A549 treated with RU486 at 1 μM for 4 hours (cell line): ENCODE measurements at places on chromosomes 3 and 15. TPM values are rescaled to one million over a fixed set of nuclear protein-coding genes. Genes with fewer than 3 reads are reported as not detected.

NR2E3 gene
- total RNA-seq: 0.14 to 0.29 TPM (median 0.19 TPM) in 4 of 5 replicates, not detected in the other

RAB6B gene
- total RNA-seq: 0.91 to 2.8 TPM (median 2.2 TPM) in 5 replicates

CEP152 gene
- total RNA-seq: 3.2 to 10.5 TPM (median 4.2 TPM) in 5 replicates

UNC13C gene
- not detected in 5 replicates for total RNA-seq

TKT gene
- 1,688 to 2,164 TPM (median 2,088 TPM) in 5 replicates for total RNA-seq

TRIM42 gene
- not detected in 5 replicates for total RNA-seq

NRROS gene
- not detected in 5 replicates for total RNA-seq

AP3B2 gene
- 0.49 to 1.5 TPM (median 0.71 TPM) in 5 replicates for total RNA-seq

CX3CR1 gene
- total RNA-seq: not detected in 5 replicates

DYNLT2B gene
- total RNA-seq: 20.3 to 29.0 TPM (median 23.7 TPM) in 5 replicates

LRRIQ4 gene
- total RNA-seq: not detected in 5 replicates

SLC9C1 gene
- total RNA-seq: not detected in 5 replicates

GOLGA6L7 gene
- total RNA-seq: not detected in 5 replicates

ROPN1 gene
- not detected in 5 replicates for total RNA-seq

NMNAT3 gene
- total RNA-seq: 1.5 to 2.4 TPM (median 1.6 TPM) in 5 replicates

MCTP2 gene
- not detected in 5 replicates for total RNA-seq

PLSCR2 gene
- not detected in 5 replicates for total RNA-seq

SLC12A8 gene
- total RNA-seq: 0.87 to 1.6 TPM (median 1.4 TPM) in 5 replicates

SPINT1 gene
- 0.87 to 1.5 TPM (median 1.1 TPM) in 5 replicates for total RNA-seq

GOLGA8G gene
- total RNA-seq: not detected in 5 replicates

FAM174B gene
- 6.0 to 9.6 TPM (median 8.2 TPM) in 5 replicates for total RNA-seq

ENTPD3 gene
- total RNA-seq: 0.11 TPM in 1 of 5 replicates, not detected in the others

ISG20 gene
- total RNA-seq: 33.2 to 45.0 TPM (median 38.8 TPM) in 5 replicates

LPP gene
- total RNA-seq: 4.5 to 9.7 TPM (median 8.4 TPM) in 5 replicates

LAMB2 gene
- total RNA-seq: 64.3 to 97.2 TPM (median 88.8 TPM) in 5 replicates

RARB gene
- 4.6 to 12.4 TPM (median 9.1 TPM) in 5 replicates for total RNA-seq

VGLL4 gene
- 27.8 to 32.8 TPM (median 30.8 TPM) in 5 replicates for total RNA-seq

ATP13A5 gene
- total RNA-seq: not detected in 5 replicates

HCLS1 gene
- 0.09 to 0.13 TPM in 2 of 5 replicates, not detected in the others for total RNA-seq

GOLGA8B gene
- total RNA-seq: 7.7 to 19.4 TPM (median 16.6 TPM) in 5 replicates

SPRED1 gene
- total RNA-seq: 5.8 to 8.9 TPM (median 8.7 TPM) in 5 replicates

XCR1 gene
- total RNA-seq: not detected in 5 replicates

GP9 gene
- total RNA-seq: not detected in 5 replicates

CDHR4 gene
- 0.11 to 0.29 TPM (median 0.24 TPM) in 4 of 5 replicates, not detected in the other for total RNA-seq

CELSR3 gene
- total RNA-seq: 2.7 to 5.3 TPM (median 4.2 TPM) in 5 replicates
